ENCODE measurements at places on chromosomes 16 and 17.

- no peak for DNase-seq
These were observed 135.7 kb downstream of the IRX3 start for GRCh38 chr16:54150861-54151260.

- no peak for DNase-seq
These were observed 1.7 kb downstream of the GPRC5C start for GRCh38 chr17:74433421-74434121.

GRCh38 chr17:31722251-31723056 is 136.6 kb downstream of the COPRS start:
- no peak for DNase-seq

GRCh38 chr17:18848501-18848900 is 9.4 kb upstream of the PRPSAP2 start:
- no peak for DNase-seq

DNA sequence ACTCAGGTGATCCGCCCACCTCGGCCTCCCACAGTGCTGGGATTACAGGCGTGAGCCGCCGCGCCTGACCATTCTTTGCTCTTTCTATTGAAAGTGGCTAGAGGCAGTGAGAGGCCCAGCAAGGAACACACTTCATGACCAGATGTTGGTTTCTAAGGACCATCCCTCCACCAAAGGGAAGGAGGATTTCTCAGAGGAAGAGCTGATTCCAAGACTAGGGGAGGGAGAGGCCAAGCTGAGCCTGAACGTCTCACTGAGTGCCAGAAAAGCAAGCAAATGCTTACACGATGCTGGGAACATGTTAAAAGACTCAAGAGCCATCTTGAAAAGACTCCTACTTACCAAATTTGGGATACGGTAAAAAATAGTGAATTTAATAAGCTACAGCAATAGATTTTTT is 79.2 kb downstream of the MRM3 start:
- no peak for DNase-seq

- no peak for DNase-seq
These were observed 622.1 kb upstream of the CDH5 start for GRCh38 chr16:65744401-65744800.

- no peak for DNase-seq
These were observed 15.4 kb downstream of the KIFC3 start for GRCh38 chr16:57786632-57787518.

DNA sequence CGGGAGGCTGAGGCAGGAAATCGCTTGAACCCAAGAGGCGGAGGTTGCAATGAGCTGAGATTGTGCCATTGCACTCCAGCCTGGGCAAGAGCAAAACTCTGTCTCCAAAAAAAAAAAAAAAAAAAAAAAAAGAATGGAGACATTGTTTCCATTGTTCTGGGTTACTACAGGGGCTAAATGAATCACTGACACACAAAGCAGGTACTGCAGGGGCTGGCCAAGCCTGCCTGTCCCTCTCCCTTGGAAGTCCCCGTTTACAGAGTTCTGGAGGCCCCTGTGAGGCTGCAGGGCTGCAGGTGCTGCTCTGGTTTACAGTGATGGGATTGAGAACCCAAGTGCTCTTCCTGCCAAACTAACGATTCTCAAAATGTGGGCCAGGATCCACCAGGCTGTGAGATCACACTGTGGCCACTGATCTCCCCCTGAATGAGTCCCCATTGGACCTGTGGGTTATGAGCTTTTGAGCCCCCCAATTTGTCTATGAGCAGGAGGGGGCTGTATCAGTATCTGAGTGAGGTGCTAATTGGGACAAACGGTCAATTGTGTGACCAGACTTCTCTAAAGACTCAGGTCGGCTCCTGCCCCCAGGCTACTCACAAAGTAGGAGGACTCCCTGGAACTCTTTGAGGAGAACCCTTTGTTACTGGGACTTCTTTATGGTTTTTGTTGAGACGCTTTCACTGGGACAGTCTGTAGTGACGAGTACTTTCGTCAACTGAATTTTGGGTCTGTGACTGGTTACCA is 39.0 kb downstream of the DNAH17 start:
- no peak for DNase-seq

Data from CD4-positive, alpha-beta T cell treated with Interleukin-6 at 100 ng/mL for 8 hours (primary cell).